ENCODE measurements at places on chromosomes 11 and 22.
A peak's percentile ranks its signal among the peaks of the same experiment; 100 is the strongest.

DNA sequence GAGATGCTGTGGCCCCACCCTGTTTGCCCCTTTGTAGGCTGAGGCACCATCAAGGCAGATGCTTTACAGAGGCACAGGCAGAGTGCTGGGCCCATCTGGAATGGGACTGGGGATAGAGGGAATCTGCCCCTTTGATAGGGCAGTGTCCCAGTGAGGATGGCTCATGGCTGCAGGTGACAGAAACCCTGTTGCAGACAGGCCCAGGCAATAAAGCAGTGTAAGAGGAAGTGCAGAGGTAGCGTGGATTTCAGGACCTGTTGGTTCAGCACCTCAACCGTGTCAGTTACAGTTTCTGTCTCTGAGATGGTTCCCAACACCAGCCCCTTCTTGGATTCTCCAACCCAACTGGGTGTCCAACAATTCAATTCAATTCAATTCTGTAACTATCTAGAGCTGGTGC is 25.1 kb downstream of the PRDM11 start:
- DNase-seq = no peak

DNA sequence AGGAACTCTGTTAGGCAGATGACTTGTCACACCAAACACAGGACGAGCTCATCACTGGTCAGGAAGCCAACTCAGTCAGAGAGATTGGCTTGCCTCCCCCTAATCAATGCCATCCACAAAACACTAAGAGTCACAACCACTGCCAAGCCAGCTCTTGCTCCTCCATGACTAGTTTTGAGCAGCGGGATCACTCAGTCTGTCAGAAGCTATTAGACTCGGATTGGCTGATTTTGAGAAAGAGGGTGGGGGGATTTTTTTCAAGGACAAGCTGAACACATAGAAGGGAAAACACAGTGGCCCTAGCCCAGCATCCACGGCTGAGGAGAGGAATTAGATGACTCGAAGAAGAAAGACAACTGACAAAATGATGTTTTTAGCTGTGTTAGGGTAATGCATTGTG is 55.9 kb downstream of the SEZ6L start:
- DNase-seq = no peak

GRCh38 chr22:30261134-30261533 is 5.5 kb downstream of the OSM start:
- DNase-seq = no peak

DNA sequence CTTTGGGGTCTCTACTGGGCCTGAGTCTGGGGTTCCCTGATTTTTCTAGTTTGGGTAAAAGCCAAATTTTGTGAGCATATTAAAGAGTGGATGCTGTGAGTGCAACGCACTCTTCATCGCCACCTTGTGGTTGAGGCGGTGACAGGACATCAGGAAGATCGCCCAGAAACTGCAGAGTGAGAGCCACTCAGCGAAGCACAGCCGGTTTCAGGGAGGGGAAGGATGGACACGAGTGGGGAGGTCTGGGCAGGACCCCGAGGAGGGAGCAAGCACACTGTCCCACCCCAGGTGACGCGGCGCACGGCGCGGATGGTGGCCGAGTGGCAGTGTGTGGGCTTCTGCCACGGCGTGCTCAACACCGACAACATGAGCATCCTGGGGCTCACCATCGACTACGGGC is 9.1 kb downstream of the SELENOO start:
- DNase-seq = peak; percentile 76

DNA sequence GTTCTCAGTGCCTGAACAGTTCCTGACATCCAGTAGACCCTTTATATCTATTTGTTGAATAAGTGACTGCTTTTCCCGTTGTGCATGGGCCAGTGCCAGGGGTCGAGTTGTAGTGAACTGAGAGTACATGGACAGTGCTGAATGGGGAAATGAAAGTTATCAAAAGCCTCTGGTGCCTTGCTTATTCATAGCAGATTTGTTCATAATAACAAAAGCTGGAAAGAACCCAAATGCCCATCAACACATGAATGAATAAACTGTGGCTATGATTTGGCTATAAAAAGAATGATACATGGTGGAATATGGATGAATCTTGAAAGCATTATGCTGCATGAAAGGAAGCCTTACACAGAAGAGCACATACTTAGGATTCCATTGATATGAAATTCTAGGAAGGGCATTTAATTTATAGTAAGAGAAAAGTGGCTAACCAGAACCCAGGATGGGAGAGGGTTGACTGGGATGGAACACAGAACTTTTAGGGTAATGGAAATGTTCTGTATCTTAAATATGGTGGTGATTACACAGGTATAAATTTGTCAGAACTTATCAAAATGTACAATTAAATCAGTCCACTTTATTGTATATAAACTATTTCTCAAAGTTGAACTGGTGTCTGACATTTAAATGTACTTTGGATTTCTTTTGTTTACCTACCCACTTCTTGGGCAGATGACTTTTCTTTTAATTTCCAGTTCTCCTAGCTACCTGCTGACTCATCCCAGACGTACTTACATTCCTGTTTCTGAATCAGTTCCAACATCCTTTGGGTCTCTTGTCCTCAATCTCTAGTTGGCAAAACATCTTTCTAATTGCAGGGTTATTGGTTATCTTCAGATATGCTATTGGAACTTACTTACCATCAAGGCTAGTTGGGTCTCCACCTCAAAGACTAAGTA is 42.8 kb downstream of the PACS1 start:
- DNase-seq = no peak

GRCh38 chr11:27857014-27857413 is 156.8 kb upstream of the BDNF start:
- DNase-seq = no peak

DNA sequence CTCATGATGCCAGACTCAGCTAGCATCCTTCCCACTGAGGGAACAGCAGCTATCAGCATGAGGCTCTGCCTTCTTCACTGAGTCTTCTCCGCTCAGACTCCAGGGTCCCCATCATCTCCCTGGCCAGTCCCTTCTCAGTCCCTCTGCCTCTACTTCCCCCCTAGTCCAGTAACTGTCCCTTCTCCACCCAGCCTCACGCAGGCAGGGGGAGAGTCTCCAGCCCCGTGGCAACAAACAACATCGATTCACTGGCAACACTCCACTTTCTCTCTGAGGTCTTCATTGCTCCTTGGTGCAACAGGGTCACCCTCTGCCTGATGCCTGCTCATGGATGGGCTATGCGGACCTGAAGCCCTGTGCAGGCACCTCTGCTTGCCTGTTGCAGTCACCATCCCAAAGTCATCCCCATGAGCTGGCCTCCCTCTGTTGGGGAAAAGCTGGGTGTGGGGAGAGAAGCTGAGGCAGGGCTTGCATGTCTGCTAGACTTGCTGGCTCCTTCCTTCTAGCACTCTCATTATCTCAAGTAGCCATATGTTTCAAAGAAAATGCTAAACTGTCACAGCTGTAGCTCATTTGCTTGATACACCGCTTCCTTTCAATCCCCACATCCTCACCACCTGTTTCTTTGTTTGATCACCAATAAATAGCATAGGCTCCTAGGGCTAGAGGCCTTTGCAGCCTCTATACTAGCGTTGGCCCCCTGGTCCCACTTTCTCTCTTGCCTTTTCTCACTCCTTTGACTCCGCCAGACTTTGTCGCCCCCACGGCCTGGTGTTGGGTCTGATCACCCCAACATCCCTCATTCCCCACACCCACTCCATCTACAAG is 4.3 kb upstream of the BCR start:
- DNase-seq = no peak

DNA sequence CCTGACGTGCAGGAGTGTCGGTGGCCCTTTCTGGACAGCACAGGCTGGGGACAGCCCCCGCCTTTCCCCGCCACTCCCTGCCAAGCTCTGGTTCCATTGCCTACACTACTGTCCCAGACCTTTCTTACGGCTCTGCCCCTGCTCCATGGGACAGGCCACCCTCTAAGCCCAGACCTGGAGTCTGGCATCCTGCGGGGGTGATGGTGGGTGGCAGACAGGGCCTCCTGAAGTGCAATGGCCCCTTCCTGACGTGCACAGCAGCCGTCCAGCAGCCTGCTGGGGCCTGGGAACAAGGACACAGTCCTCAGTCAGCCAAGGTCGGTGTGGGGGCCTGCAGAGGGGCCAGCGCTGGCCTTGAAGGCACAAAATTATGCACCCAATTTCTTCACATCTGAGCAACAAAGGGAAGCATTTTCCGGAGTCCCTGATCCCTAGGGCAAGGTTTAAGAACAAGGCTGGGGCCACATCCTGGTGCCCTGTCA is 79.7 kb upstream of the KCNQ1OT1 start:
- peak; percentile 3 for DNase-seq

DNA sequence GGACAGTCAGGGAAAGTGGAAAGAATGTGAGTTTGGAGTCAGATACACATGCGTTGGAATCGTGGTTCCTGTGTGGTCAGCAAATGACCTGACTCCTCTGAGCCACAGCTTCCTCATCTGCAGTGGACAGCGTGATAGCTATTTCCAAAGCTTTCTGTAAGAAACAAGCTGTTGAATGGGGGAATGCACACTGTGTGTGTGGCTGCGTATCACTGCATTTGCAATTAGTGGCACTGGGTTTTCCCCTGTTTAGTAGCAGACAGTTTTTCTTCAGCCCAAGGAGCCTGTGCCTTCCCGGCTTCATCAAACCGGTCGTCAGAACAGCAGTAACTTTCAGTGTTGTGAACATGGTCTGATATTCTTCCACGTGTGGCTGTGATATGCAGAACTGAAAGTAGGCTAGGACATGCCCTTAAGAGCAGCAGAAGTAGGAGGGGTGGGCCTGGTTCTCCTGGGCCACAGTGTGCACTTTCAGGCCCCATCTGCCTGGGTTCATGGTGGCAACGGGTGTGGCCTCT is 121.5 kb downstream of the RRAS2 start:
- no peak for DNase-seq

- no peak for DNase-seq
Observed at GRCh38 chr22:45237065-45237990, 3.4 kb downstream of the KIAA0930 start.

GRCh38 chr11:117888139-117888566 is 11.7 kb upstream of the FXYD6 start:
- no peak for DNase-seq

DNA sequence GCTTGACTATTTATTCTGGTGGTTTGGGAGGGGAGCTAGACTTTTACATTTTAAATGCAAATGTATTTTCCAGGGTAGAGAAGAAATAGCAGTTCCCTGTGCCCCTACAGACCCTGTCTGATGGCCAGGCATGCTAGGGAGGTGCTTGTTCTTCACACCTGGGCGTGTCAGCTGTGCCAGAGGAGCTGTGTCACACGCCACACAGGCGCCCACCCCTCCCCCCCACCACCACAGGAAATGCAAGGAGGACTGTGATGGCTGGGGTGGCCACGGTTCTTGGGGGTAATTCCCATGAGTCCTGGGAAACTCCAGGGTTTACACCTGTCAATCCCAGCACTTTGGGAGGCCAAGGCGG is 82.2 kb downstream of the FLI1 start:
- DNase-seq = peak; percentile 59

All from activated CD4-positive, alpha-beta memory T cell treated with anti-CD3 and anti-CD28 coated beads for 36 hours (primary cell).